ENCODE measurements at places on chromosomes 2 and 18.

DNA sequence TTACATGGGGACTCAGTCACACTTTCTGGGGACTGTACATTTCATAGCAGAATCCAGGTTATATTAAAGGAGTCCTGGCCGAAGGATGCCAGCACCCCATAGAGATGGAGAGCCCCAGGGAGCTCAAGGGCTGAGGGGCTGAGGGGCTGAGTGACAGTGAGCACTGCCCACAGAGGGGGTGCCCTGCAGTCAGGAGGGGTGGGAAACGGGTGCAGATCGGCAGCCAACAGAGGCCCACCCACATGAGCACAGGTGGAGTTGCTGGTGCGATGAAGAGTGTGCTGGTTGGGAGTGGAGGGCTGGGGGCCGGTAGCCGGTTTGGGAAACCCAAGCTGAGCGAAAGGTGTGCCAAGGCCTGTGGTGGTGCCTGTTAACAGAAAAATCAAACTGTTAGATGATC is 32.1 kb downstream of the TPRKB start:
- DNase-seq = no peak

GRCh38 chr2:140880573-140880972 is 1250.2 kb downstream of the LRP1B start:
- no peak for DNase-seq

- DNase-seq = no peak
Observed at GRCh38 chr2:11901351-11902069, 155.1 kb downstream of the LPIN1 start.

DNA sequence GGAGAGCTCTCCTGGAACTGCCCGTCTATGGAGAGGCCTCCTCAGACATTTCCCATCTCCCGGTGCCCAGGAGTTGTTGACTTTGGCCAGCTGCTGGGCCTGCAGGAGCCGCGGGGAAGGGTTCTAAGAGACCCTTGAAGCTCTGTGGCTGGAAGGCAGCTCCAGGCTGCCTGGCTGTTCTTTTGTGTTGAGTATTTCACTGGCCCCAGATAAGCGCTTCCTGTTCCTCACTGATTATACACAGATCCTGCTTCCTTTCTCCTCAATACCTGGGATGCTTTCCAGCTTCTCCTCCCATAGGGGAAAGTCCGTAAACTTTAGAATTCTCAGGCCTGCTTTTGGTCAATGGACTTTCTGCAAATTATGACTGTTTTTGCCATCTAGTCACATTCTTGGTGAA is 57.8 kb downstream of the TGOLN2 start:
- DNase-seq = no peak

- no peak for DNase-seq
Observed at GRCh38 chr2:22894761-22895160, 490.2 kb upstream of the KLHL29 start.

- no peak for DNase-seq
Observed at GRCh38 chr18:61388010-61388409, 54.8 kb downstream of the CDH20 start.

GRCh38 chr2:160928854-160929301 is 231.3 kb upstream of the TANK start:
- no peak for DNase-seq

- DNase-seq = no peak
Observed at GRCh38 chr18:63578357-63578958, 8.7 kb upstream of the SERPINB13 start.

- no peak for DNase-seq
Observed at GRCh38 chr2:197558393-197558792, 42.5 kb downstream of the MOB4 start.

DNA sequence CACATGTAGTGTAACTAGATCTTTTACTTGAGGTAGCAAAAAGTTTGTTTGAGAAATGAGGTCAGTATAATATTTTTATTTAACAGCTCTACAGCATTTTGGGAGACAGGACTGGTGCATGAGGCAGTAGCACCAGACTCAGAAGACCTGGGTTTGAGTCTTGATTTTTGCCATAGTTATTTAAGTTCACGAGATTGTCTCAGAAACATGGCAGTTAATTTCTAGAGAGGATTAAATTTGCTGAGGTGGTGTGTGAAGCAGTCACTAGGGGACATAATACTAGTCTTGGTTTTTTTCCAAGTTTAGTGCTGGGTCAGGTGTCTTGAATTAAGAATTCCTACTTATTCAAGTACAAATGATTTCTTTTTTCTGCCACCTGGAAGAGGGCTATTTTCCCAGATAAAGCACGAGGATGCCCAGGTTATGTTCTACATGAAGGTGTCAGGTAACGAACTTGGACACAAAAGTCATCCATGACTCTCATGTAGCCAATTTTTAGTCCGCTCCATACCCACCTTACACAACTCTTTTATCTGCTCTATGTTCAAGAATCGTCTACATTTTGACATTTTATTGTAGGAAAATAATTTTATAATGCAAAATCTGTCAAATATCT is 1.4 kb downstream of the MARCHF7 start:
- no peak for DNase-seq

DNA sequence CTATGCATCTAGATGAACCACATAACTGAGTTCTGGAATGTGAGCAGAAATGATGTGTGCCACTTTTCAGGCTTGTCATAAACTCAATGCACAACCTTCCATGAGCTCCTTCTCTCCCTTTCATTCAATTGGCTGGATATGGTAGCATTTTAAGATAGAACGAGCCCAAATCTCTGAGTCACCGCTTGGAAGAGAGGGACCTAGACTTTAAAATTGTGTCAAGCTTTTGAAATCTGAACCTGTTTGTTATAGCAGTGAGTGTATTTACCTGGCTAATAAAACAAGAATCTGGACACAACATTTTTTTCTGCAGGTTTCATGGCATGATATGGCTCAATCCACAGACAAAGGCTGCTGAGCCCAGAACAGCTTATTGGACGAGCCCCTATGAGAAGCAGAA is 297.8 kb upstream of the SPRED2 start:
- no peak for DNase-seq

DNA sequence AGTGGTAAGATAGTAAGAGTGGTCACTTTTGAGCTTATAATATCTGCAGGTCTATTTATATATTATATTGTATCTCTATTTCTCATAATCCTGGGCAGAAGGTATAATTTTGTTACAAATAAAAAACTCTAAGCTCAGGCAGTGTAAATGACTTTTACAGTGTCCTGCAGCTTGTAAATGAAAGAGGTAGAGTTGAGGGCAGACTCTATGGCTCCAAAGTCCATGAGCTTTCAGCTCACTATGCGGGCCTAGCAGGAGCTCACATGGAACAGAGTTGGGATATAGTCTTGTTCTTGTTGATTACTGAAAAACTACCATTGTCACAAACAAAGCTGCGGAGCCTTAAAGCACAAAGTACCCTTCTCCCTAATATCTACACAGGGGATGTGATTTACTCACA is 361.4 kb downstream of the LNPK start:
- DNase-seq = no peak

- no peak for DNase-seq
Observed at GRCh38 chr2:16853088-16853487, 187.5 kb upstream of the CYRIA start.

GRCh38 chr18:79211844-79212243 is 142.7 kb downstream of the ATP9B start:
- no peak for DNase-seq

GRCh38 chr2:189553504-189554088 is 27.0 kb downstream of the SLC40A1 start:
- DNase-seq = no peak

DNA sequence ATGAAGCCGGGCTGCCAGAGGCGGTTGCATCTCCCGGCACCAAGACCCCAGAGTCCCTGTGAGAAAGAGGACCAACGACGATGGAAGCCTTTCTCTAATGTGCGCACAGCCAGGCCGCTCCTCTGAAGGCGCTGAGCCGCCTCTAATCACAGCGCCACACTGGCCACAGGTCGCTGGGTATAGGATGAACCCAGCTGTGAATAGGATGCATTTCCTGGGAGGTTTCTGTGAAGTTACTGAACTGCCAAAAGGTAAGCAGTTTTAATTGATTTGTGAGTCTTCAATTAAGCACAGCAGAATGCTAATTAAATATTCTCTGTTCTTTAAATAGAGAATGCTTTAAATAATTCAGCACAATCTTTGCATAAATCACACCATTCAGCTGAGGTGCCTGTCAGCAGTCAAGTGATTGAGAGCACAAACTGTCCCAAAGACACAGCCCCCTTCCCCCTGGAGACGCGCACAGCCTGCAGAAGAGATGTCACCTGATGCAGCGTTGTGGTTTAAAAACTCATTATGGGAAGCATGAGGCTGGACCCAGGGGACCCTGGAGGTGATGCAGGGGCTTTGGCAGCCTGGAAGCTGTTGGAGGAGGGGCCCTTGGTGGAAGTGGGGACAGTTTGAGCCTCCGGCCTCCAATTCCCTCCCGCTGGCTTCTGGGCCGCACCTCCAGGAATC is 98.1 kb downstream of the RTP5 start:
- DNase-seq = no peak

GRCh38 chr2:46878886-46879285 is 36.7 kb downstream of the MCFD2 start:
- DNase-seq = no peak

- DNase-seq = no peak
Observed at GRCh38 chr2:201139836-201140604, 24.1 kb downstream of the CFLAR start.

- DNase-seq = no peak
Observed at GRCh38 chr2:58730764-58731487, 489.8 kb upstream of the FANCL start.

DNA sequence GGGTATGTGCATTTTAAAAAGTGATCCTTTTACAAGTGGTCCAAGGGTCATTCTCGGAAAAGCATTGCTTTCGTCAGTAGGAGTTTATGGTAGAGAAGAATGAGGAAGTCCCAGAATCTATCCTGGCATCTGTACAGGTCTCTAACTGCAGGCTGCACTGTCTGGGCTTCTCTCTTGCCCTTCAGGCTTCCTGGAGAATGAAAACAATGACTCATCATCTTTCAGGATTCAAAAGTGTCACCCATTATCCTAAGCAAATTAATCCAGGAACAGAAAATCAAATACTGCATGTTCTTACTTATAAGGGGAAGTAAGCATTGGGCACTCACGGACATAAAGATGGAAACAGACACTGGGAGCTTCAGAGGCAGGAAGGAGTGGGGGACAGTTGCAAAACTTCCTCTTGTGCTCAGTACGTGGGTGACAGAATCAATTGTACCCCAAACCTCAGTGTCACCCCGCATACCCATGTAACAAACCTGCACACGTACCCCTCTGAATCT is 60.2 kb upstream of the TXNDC2 start:
- no peak for DNase-seq

- no peak for DNase-seq
Observed at GRCh38 chr2:85230679-85231467, 96.9 kb downstream of the TGOLN2 start.

DNA sequence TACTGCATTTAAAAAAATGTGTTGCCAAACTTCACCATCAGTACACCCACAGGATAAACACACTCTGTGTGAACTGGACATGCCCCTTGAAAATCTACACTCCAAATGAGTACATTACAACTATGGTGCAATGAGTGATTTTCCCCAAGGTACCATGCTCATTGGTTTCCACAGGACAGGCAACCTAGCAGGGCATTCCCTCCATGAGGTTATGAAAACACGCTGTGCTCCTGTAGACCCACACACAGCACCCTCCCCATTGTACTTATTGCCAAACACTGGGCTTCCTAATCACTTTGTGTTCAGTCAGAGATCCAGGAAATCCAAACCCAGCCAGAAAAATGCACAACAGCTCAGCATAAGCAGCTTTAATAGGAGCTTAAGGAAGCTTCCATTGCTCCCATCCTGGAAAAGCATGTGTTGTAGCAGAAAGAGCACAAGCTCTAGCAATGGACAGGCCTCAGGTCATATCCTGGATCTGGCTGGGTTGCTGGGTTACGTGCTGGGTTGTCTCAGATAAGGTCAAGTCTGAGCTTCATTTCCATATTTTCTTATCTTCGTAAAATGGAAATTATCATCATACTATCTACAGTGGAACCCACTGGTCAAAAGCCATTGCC is 20.8 kb upstream of the ATIC start:
- no peak for DNase-seq

GRCh38 chr2:148781544-148781943 is 93.5 kb upstream of the KIF5C start:
- no peak for DNase-seq

GRCh38 chr2:111094691-111095090 is 26.0 kb upstream of the BCL2L11 start:
- DNase-seq = no peak

DNA sequence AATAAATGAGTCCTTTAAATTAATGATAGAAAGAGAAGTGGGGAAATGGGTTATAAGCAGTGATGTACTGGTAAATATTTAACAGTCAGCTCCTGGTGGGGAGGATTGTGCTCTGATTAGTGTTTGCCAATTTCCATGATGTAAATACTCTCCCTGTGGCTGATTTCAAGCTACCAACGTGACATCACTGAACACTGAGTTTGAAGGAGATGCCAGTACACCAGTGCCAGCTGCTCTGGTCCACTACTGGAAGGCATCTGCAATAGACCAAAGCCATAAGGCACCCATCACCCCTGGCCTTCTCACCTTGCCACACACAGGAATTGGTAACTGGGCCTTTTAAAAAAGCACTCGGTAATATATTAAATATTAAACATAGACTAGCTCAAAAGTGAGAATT is 77.7 kb downstream of the TGOLN2 start:
- no peak for DNase-seq

DNA sequence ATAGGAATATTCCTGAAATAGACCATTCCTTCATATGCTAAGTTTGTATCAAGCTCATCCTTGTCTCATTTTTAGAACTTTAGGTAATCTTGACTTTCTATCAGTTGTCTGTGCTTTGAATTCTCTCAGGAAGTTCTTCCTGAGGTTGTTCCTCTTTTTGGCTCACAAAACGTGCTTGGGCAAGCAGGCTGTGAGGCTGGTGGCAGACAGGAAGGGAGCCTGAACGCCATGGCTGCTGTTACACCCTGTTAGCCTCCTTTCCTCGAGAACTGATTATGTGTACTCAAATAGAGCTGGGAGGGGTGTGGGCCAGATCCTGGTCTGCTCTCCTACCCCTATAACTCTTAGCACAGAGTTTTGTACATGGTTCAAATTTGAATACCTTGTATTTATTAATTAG is 136.4 kb upstream of the CELF4 start:
- DNase-seq = no peak

DNA sequence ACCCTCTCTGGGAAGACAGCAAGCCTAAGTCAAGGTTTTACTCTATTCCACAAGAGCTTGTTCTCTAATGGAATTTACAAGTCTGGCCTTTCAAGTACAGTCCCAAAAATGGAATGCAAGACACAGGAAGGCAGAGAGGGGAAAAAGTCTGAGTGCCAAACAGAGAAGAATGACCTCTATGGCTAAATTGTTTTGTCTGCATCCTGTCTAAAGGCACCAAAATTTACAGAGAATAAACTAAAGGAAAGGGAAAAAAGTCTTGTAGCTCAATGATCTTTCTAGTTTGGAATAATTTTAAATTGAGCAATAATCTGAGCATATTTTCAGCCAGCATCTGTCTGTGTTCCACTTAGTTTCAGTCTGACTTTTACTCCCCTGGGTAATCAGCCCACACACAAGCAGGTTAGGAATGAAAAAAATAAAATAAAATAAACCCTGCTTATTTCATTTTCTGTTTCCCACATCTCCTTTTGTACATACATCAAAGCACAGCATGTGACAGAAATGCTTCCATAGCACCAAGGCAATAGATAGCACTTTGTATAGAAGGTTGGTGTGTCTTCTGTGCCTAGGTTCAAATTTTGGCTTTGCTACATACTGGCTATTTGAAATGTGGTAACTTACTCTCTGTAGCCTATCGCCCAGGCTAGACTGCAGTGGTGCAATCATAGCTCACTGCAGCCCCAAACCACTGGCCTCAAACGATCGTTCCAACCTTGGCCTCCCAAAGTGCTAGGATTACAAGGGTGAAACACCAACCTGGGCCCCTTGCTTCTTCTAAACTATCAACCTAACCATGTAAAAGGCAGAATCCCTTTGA is 105.1 kb downstream of the SLC8A1 start:
- DNase-seq = no peak

- DNase-seq = no peak
Observed at GRCh38 chr2:181554061-181554830, 97.1 kb downstream of the ITGA4 start.

All from stimulated activated CD4-positive, alpha-beta T cell treated with anti-CD3 and anti-CD28 coated beads, TNF-alpha, amount 100 ng/mL, for 48 hours (primary cell).